ENCODE measurements at places on chromosomes 11 and 22.

GRCh38 chr11:14240951-14241350 lies 118.0 kb downstream of the RRAS2 start:
- DNase-seq = no peak

DNA sequence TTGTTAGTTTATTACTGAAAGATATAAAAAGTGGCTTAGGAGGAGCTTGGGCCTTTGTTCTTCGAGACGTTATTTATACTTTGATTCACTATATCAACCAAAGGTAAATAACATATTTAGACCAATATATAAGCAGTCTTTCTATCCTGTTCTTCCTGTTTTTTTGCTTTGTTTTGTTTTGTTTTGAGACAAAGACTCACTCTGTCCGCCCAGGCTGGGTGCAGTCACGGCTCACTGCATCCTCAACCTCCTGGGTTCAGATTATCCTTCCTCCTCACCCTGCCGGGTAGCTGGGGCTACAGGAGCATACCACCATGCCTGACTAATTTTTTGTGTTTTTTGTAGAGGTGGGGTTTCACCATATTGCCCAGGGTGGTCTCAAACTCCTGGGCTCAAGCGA lies 66.8 kb downstream of the ATM start:
- no peak for DNase-seq

- no peak for DNase-seq
Observed at GRCh38 chr11:24298146-24298545, 198.7 kb upstream of the LUZP2 start.

DNA sequence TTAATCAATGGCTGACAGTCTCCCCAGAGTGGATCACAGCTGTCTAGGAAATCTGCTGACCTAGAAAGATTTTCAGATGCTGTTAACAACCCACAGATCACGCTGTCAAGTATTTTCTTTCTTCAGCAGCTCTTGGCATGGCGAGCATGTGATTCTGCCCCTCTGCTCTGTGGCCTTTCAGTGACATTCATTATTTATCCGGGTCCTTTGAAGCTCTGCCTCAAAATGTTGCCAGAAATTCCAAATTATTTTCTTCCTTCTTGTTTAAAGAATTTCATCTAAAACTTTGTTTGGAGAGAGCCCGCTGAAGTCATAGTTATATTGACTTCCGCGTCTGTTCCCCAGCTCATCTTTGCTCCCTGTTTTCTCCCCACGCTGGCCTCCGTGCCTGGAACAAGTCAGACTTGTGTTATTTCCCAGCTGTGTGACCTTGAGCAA lies 134.1 kb downstream of the COMMD9 start:
- no peak for DNase-seq

DNA sequence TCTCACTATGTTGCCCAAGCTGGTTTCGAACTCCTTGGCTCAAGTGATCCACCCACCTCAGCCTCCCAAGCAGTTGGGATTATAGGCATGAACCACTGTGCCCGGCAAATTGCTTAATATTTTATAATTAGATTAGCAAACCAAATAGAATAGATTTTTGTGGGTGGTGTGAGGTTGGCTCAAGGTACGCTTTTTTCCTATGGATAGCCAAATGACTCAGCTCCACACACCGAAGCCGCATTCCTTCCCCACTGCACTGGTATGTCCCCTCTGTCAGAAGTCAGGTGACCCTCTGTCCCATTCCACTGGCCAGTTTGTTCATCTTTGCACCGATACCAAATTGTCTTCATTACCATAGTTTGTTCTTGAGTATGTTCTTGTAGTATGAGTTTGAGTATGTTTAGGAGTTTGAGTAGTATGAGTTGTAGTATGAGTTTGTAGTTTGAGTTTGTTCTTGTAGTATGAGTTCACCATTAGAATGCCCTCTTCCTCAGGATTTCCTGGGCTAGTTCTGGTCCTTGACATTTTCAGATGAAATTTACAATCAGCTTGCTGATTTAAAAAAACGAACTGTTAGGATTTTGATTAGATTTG lies 19.4 kb downstream of the SUSD2 start:
- DNase-seq = no peak

DNA sequence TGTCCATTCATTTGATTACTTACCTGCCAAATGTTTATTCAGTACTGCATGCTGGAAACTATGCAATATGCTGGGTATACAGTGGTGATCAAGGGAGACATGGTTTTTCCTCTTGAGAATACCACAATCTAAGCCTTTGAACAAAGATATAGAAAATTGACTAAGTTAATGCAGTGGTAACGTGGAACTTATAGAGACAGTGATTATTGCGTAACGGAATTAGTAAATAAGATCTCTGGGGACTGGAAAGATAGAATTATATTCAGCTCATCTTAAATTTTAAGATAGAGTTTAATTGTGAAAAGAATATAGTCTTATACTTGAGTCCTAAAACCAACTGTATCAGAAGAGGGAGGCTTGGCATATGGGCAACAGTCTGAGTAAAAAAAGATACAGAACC lies 129.5 kb downstream of the UVRAG start:
- no peak for DNase-seq

- DNase-seq = peak; percentile 80
Observed at GRCh38 chr22:43151251-43152002, at the start of gene TSPO. TSPO (plus strand) TSS chr22:43151559; CDS start chr22:43159239, 7,680 bp downstream.

- no peak for DNase-seq
Observed at GRCh38 chr11:35276396-35277145, 137.6 kb downstream of the CD44 start.

- DNase-seq = no peak
Observed at GRCh38 chr11:26992031-26992541, 1.8 kb upstream of the FIBIN start.

DNA sequence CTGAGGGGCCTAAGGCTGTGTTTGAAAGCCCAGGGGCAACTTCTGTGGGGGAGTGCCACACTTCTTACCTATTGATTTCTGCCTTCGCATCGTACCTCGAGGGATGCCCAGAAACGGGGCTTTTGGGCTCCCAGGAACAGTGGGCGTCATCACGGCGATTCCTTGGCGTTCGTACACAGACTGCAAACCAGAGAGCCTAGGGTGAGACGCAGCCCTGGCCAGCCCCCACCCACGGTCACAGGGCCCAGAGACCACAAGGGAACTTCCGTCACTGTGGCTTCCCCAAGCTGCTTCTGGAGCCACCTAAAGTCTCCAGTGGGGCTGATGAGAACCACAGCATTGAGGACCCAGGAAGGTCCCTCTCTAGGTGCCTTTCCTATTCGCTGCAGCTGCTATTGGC lies 91.9 kb downstream of the CTTN start:
- DNase-seq = no peak

DNA sequence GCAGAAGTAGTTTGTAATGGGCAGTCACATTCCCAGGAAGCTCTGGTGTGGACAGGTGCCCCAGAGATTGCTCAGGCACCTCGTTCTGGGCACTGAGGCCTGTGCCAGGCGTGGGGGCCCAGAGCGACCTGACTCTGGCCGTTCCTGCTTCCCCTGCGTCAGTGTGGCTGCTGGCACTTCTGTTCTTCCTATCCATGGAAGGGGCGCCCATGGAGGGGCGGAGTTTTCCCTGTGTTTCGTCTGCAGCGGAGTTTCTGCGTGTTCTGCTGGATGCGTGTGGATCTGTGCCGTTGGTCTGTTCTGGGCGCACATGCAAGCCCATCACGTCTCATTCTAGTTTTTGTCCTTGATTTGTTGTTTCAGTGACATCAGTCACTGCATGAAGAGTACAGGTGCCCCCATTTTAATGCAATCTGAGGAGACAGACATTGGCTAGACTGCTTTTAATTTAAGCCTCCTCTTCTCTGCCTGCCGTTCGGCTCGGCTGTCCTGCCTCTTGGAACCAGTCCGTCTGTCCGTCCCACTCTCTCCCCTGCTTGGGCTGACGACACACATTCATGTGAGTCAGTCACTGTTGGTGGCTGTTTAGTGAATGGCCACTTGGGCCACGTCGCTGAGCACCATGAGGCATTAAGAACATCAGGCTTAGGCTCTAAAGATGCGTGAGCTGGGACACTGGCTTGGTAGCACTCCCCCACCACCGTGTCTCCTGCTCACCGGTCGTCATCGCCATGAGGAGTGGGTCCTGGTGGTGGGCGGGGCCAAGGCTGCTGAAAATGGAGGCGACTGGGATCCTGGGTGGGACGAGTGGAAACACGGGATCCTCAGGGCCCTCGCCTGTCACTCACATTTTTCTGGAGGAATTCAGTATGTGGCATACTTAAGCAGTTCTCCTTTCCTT lies 255.8 kb downstream of the TBC1D22A start:
- no peak for DNase-seq

DNA sequence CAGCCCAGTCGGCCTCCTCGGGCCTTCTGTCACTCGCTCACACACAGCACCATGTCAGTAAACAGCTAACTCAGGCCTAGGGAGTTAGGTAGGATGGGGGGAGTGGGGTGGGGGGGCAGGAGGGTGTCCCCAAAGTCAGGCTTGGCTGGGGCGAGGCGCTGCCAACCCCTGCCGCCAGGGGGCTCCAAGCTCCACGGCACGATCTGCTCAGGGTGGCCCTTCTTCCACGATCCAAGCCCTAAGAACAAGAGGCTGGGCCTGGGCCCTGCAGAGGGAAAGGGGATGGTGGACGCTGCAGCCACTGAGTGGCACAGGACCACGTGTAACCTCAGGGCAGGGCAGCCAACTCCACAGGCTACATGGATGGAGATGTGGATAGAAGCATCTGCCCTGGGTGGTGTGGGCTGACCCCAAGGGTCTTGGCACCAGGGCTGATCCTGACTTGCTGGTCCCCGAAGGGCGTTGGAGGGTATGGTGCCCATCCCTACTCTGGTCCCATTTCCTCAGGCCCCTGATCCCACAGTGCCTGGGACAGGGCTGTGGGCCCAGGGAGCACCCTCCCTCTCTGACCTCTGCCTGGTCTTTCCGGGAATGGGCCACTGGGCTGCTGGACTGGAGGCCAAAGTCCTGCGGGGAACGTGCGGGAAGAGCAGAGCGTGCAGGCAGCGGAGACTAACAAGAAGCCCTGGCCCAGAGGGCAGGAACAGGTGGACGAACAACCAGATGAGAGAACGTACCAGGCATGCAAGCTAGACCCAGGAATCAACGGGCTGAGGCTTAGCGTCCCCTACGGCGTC lies 29.1 kb upstream of the TXNRD2 start:
- DNase-seq = peak; percentile 72

DNA sequence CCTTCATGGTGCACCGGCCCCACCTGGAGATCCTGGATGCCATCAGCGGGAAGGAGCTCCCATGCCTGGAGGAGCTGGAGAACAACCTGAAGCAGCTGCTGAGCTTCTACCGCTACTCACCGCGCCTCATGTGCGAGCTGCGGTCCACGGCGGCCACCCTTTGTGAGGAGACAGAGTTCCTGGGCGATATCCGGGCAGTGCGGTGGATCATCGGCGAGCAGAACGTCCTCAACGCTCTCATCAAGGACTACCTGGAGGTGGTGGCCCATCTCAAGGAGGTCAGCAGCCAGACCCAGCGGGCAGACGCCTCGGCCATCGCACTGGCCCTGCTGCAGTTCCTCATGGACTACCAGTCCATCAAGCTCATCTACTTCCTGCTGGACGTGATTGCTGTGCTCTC lies 59.2 kb downstream of the SYT13 start:
- DNase-seq = no peak

GRCh38 chr11:11095831-11096723 lies 238.2 kb upstream of the ZBED5 start:
- no peak for DNase-seq

GRCh38 chr11:78533399-78533798 lies 41.3 kb downstream of the NARS2 start:
- DNase-seq = no peak

DNA sequence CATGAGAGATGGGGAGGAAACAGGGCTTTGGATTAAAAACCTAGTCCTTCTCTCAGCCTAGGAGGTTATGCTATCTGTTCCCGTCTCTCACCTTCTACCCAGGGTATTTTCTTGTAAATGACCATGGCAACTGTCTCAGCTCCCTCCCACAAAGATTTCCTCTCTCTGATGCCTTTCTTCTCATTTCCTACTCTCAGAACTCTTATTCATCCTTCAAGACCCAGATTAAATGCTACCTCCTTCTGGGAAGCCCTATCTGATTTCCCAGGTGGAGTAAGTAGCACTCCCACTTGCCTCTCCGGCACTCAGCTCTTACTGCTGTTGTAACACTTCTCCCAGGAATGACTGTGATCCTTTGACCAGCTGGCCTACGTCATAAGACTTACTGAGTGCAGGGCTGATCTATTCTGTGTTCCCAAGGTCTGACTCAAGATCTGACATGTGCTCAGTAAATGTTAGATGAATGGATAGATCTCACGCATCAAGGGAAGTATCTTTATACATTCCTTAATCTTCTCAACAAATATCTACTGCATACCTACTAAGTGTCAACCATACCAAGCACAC lies 175.0 kb downstream of the TENM4 start:
- DNase-seq = no peak

GRCh38 chr22:25039255-25039654 lies 86.7 kb downstream of the KIAA1671 start:
- DNase-seq = no peak

- DNase-seq = no peak
Observed at GRCh38 chr11:13228572-13228971, 49.0 kb upstream of the BMAL1 start.

DNA sequence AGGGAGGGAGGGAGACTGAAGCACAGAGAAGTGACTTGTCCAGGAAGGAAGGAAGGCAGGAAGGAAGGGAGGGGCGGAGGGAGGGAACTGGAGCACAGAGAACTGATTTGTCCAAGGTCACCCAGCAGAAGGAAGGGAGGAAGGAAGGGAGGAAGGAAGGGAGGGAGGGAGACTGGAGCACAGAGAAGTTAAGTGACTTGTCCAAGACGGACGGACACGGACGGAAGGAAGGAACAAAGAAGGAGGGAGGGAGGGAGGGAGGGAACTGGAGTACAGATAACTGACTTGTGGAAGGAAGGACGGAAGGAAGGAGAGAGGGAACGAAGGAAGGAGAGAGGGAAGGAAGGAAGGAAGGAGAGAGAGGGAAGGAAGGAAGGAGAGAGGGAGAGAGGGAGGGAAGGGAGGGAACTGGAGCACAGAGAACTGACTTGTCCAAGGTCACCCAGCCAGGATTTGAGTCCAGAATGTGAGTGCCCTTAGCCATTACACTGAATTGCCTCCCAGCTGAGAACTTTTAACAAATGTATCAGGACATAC lies 1.5 kb downstream of the SLC35F2 start:
- peak; percentile 43 for DNase-seq

DNA sequence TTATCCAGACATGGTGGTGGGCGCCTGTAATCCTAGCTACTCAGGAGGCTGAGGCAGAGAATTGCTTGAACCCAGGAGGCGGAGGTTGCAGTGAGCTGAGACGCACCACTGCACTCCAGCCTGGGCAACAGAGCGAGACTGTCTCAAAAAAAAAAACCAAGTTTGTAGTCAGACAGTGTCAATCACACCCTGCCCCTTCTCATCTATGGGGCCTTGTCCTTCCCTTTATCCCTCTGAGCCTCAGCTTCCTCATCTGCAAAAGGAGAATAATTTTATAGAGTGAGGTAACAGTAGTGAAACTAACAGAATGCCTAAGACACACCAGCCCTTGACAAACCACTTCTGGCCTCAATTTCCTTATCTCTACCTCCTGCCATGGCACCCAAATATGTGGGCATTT lies 10.7 kb downstream of the BCL9L start:
- no peak for DNase-seq

GRCh38 chr22:26949193-26949592 lies 291.8 kb downstream of the MIAT start:
- DNase-seq = no peak

All from heart left ventricle (tissue), 16 donors.